SHP77 (cell line): ENCODE measurements at places on chromosomes 1 and 21.
A peak's percentile ranks its signal among the peaks of the same experiment; 100 is the strongest.

DNA sequence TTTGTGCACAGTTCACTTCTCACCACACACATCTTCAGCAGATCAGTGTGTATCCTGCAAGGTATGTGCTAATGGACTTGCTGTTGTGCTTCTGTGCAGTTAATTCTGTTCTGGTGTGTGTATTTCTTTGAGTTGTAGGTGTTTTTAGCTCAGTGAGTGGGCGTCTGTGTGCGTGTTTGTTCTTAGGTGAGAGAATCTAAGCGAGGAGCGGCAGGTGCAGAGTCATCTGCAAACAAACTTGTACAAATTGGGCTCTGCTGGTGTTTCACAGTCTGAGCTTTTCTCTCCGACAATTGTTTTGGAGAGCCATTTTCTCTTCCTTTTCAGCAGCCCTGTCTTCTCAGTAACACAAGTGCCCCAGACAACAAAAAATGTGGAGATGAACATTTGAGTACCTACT lies 43.6 kb downstream of the ACP6 start:
- DNase-seq, result peak; percentile 71

- no peak for DNase-seq
These were observed 87.6 kb downstream of the PSMG1 start for GRCh38 chr21:39095681-39096080.

- no peak for DNase-seq
These were observed 285.7 kb downstream of the S1PR1 start for GRCh38 chr1:101522486-101522885.

- no peak for DNase-seq
These were observed 36.8 kb upstream of the DIRAS3 start for GRCh38 chr1:68087184-68087583.

GRCh38 chr1:186091222-186091720 lies 283.8 kb downstream of the TPR start:
- no peak for DNase-seq

GRCh38 chr1:27106561-27107323 lies 48.2 kb downstream of the SLC9A1 start:
- no peak for DNase-seq

DNA sequence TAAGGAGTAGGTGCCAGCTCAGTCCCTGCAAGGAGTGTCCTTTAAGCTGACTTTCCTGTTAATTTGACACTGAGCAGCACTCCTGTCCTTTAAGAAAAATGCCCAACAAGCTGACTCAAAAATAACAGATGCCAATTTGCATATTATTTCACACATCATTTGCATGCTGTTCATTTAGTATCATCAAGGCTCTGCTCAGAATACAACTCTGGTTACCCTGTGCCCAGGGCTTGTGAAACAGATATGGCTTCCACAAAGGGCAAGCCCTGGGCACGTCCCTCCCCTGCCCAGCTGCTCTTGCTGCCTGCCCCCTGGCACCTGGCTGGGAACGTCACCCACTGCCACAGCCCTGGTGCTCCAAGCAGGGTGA lies 10.3 kb downstream of the KCNN3 start:
- no peak for DNase-seq

DNA sequence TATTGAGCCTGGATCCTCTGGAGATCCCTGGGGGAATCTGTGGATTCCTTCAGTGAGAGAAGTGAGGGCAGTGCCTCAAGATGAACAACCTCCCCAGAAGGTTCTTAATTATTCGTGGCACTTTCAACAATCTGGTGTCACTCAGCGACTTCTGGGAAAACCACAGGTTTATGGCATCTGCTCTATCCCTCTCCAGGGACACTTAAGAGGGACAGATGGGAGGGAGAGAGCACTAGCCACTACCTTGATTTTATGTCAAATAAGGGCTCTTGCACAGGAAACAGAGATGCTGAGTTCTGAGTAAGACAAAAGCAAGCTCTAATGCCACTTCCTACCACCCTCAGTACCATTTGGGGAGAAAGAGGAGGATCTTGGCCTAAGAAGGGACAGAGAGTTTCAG lies 21.2 kb upstream of the CHI3L1 start:
- DNase-seq, result no peak

GRCh38 chr1:52679498-52679897 lies 18.6 kb downstream of the COA7 start:
- no peak for DNase-seq

DNA sequence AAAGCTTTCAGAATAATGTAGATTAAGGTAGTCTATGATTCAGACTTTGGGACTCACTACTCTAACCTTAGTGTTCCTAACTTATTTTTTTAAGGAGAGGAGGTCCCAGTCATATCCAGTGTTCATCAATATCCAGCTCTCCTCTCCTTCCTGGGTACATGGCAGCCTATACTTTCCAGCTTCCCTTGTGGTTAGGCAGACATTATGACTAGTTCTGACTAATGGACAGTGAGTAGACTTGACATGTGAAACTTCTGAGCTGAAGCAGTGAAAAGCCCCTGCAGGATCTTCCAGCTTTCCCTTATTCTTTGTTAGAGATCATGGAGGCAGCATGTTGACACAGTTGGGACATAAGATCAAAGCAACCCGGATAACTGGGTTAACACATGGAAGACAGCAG lies 144.2 kb downstream of the PTPRU start:
- DNase-seq, result no peak

GRCh38 chr1:42815941-42816584 lies 859 bp upstream of the ERMAP start:
- no peak for DNase-seq

DNA sequence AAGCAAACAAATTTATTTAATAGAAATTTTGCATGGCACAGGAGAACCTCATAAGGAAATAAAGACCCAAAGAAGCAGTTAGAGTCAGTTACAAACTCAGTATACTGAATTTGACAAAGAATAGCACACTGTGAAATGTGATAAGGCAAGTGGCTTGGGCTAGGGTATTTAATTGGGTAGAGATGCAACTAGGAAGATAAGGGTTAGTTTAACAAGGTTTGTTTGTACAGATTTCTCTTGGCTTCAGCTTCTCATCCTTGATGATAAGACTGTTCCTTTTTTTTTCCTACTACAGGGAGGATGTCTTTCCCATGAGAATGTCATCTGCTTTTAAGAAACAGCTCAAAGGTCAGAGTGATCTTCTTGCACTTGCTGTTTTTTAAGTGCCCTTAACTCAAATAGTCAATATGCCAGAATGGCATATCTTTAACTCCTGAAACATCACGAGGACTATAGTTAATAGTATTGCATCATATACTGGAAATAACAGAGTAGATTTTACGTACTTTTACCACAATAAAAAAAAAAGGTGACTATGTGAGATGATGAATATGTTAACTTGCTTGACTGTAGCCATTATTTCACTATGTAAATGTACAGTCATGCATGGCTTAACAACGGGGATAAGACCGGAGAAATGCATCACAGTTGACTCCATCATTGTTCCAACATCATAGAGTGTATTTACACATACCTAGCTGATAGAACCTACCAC lies 9.2 kb upstream of the TRAF3IP3 start:
- DNase-seq, result no peak

GRCh38 chr21:46078978-46079351 lies 18.9 kb upstream of the COL6A2 start:
- no peak for DNase-seq

DNA sequence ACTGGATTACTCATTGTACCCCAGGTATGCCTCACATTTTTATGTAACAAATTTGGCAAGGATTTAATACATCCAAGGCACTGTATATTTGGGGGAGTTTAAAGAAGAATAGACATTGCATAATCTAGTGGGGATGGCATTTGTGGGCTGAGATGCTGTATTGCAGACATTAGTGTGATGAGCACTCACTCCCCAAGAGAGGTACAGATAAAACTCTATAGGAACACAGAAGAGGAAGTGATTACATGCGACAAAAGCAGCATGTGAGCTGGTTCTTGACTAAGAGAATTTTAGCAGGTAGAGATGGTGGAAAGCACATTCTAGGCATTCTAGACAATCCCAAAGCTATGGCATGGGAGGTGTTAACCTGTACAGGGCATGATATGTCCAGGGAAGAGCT lies 24.2 kb upstream of the CDC14A start:
- no peak for DNase-seq

- peak; percentile 68 for DNase-seq
These were observed 6.2 kb upstream of the MARK1 start for GRCh38 chr1:220521778-220522177.

DNA sequence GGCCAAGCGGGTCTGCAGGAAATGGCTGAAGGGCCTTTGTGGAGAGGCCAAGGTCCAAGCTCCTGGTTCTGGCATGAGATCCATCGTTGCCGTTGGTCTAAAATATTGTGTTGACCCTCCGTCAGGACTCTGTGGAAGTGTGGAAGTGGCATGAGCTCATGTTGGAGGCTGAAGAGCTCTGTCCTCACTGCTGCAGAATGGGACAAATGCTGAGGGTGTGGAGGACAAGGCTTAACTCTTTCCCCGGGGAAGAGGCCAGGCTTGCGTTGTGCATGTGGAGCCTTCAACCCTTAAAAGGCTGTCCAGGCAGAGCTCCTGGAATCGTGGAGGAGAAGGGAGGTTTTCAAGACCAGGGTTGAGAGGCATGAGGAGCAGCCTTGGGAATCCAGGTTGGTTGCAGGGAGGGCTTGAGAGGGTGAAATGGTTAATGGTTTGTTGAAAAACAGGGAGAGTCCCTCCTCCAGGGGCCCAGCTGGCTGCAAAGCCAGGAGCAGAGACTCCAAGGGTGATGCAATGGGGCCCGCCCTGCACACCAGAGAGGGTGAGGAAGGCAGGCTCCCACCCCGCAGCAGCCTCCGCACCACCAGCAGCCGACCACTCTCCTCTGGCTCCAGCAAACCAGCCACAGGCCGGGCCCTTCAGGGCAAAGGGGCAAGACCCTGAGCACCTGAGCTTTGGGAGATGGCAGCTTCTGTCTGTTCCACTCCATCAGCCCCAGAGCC lies 6.7 kb upstream of the AHCYL1 start:
- DNase-seq, result no peak

GRCh38 chr1:68278221-68278620 lies 45.9 kb upstream of the WLS start:
- no peak for DNase-seq

DNA sequence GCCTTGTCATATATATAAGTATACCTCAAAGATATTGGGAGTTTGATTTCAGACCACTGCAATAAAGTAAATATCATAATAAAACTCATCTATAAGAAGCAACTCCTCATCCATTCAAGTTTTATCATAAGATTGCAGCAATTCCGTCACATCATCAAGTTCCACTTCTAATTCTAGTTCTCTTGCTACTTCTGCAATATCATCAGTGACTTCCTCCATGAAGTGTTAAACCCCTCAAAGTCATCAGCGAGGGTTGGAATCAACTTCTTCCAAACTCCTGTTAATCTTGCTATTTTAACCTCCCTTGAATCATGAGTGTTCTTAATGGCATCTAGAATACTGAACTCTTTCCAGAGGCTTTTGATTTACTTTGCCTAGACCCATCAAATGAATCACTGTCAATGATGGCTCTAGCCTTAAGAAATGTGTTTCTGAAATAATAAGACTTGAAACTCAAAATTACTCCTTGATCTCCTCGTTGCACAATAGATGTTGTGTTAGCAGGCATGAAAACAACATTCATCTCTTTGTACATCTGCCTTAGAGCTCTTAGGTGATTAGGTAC lies 88.3 kb downstream of the RPE65 start:
- no peak for DNase-seq

DNA sequence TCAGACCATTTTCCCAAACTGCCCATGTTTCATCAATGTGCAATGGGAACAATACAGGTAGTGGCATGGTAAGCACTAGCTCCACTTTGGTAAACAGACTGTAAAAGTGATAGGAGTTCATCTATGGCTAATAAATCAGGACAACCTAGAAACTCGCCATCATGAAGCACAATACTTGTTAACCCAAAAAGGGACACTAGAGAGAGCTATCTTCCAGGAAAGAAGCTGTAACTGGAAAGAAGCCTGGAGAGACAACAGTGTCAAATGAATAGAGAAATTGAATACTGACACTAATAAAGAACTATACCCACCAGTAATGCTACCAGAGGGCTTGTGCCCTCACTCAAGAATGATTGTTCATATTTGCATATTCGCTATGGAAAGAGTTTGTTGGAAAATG lies 164.7 kb upstream of the RGS18 start:
- no peak for DNase-seq

DNA sequence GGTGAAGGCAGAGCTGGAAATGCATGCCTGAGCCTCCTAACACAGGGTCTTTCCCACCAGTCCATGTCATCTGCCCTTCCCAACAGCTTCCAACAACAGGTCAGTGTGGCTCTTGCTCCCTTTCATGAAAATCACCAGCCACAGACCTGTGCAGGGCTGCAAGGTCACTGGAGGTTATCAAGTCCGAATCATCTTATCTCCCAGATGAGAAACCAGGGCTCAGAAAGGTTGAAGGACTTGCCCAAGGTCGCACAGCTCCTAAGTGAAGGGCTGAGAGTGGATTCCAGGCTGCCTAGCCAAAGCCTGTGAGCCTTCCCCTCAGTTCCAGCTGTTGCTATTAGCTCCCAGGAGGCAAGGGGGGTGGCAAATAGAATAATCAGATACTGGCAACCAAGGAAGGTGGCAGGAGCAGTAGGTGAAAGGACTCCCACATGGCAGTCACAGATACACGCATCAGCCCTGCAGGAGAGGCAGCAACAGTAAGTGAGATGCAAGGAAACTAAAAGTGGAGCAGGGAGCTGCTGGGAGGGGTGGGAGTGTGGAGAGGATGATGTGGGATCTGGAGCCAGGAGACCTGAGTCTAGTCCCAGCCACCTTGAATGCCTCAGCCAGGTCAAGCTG lies 74.2 kb downstream of the SSBP3 start:
- no peak for DNase-seq
